ELF-1 (cell line): ENCODE measurements at places on chromosomes 13 and 19.

- DNase-seq, result no peak
Measured at GRCh38 chr13:94317063-94317491, 162.4 kb downstream of the DCT start.

DNA sequence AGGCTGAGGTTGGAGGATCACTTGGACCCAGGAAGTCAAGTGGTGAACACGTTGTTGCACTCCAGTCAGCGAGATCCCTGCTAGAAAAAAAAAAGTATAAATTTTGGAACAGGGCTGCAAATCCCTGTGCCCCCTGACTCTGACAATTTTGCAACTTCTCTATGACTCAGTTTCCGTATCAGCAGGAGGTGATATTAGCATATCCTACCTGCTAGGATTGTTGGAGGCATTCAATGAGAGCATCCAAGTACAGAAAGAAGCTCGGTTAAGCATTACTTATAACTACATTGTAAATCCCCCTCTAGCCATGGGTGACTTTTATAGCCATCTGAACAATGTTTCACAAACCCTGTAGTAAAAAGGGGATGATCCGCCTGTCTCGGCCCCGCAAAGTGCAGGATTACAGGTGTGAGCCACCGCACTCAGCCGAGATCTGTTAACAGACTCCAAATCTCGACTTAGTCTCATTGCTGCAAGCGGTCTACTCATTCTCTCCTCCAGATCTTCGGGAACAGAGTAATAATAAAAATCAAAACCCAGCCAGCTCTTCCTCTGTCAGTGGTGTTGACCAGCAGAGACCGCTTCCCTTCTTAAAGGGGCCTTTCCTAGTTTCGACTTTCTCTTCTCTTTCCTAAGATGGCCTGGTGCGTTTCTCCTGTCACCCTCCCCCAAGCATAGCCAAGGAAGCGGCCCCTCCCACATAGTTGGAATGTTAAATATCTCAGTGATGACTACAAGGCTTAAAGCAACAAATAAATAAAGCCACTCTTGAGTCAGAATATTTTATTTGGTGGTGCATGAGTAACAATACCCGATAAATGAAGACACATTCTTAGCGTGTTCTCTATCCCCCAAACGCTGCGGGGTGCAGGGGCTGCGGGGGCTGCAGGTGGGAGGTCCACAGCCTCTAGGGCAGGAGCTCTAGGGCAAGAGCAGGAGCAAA is 10.3 kb upstream of the BICRA start:
- DNase-seq, result peak; percentile 88

GRCh38 chr13:61685682-61686012 is 270.0 kb upstream of the PCDH20 start:
- peak; percentile 34 for DNase-seq

GRCh38 chr13:24727731-24728601 is 36.0 kb upstream of the RNF17 start:
- DNase-seq, result peak; percentile 84

- DNase-seq, result peak; percentile 46
Measured at GRCh38 chr19:13022859-13023636, 27.8 kb downstream of the NFIX start.

DNA sequence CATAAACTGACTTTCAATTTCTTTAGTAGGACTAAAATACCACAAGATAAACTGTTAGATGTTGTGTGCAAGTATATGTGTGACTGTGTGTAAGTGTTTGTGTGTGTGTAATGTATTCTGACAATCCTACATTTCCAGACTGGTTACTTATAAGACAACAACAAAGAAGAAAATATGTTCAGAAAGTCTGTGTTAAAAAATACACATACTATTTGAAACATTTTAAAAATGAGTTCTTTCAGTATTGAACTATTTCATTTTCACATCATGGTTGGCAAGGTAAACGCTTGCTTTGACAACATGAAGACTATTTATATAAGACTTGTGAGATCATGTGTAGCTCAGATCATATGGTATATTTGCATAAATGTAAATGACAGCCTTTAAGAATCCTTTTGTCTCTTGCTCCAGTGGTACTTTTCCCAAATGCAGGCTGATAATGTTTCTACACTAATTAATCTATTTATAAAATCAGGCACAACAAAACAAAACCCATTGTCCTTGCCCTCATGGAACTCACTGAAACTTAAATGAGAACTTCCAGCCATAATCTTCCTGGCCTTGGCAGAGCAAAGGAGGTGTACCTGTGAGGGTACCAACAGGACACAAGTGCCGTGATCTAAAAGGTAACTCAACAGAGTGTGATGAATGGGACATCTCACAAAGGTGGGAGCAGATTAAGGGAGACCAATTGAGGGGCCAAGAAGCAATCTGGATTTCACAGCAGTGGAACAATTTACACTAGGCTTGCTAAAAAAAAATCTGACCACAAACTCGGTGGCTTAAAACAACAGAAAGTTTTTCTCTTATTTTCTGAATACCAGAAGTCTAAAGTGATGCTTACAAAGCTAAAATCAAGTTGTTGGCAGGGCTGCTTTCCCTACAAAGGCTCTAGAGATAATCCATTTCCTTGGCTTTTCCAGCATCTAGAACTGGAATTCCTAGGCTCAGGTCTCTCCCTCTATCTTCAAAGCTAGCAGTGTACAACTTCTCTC is 349.0 kb downstream of the TBC1D4 start:
- no peak for DNase-seq

DNA sequence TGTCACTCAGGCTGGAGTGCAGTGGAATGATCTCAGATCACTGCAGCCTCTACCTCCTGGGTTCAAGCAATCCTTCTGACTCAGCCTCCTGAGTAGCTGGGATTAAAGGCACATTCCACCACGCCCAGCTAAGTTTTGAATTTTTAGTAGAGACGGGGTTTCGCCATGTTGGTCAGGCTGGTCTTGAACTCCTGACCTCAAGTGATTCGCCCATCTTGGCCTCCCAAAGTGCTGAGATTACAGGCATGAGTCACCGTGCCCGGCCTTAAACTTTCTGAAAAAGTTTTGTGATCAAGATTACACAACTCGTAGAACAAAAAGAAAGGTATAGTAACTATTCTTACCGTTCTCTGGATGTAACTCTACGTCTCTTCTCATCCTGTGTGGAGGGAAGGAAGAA is 21.2 kb downstream of the DNMT1 start:
- no peak for DNase-seq

DNA sequence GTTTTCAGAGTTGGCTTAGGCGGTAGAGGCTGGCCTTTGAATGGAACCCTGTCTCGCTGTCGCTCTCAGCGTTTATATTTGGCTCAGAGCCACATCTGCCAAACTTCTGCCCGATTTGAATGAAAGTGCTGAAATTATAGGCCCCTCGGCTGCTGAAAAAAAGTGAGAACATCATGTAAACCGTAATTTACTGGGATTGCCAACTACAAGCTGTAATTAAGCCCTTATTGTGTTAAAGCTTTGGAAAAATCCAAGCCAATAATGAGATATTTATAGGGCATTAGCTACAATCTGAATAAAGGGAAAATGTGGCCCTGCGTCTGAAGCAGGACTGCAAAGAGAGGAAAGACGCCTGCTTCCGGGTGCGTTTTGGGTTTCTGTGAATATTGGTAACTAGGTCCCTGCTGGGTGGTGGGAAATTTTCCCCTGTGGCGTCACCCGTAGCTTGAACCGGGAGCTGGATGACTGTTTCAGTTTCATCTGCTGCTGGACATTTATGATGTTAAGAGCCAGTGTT is 9.9 kb downstream of the DNM2 start:
- no peak for DNase-seq

- peak; percentile 69 for DNase-seq
Measured at GRCh38 chr13:91155512-91156114, 191.9 kb upstream of the MIR17HG start.

GRCh38 chr13:33109801-33110200 is 93.6 kb downstream of the KL start:
- peak; percentile 16 for DNase-seq

DNA sequence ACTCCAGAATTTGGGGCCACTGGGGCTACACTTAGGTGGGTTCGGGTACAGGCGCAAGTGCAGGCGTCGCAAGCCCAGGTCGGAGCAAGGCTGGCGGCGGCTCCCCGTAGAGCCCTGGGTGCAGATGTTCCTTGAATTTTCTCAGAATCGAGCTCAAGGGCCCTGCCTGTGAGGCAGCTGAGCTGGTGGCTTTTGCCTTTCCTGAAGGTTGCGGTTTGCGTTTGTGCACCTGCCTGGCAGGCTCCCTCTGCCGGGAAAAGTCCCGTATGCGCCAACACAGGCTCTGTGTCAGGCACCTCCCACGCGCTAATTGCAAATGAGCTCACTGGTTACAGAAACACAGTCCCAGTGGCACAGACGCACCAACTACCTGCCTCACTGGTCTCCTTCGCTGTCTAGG is 5.9 kb downstream of the DOHH start:
- DNase-seq, result no peak

GRCh38 chr13:109700176-109700575 is 86.2 kb downstream of the IRS2 start:
- DNase-seq, result peak; percentile 30
